ENCODE measurements at places on chromosomes 11 and 22. TPM values are rescaled to one million over a fixed set of nuclear protein-coding genes. Genes with fewer than 3 reads are reported as not detected.

APOL6 gene
- 4.6 TPM for total RNA-seq

KRTAP5-8 gene
- total RNA-seq = not detected

GGTLC3 gene
- not detected for total RNA-seq

SLCO2B1 gene
- total RNA-seq = not detected

IFTAP gene
- 16.5 TPM for total RNA-seq

TMPRSS13 gene
- total RNA-seq = not detected

PHETA2 gene
- not detected for total RNA-seq

SLC6A5 gene
- total RNA-seq = not detected

LDLRAD3 gene
- total RNA-seq = 9.4 TPM

PLCB3 gene
- total RNA-seq = 50.6 TPM

PTS gene
- total RNA-seq = 54.8 TPM

SLC29A2 gene
- total RNA-seq = 0.68 TPM

OR4D5 gene
- not detected for total RNA-seq

WBP2NL gene
- total RNA-seq = not detected

ADAMTS8 gene
- total RNA-seq = not detected

Measured in HT1080 (cell line).